ENCODE measurements at places on chromosomes 4 and X.

- DNase-seq = no peak
Measured at GRCh38 chrX:124501586-124501985, 155.2 kb downstream of the SH2D1A start.

DNA sequence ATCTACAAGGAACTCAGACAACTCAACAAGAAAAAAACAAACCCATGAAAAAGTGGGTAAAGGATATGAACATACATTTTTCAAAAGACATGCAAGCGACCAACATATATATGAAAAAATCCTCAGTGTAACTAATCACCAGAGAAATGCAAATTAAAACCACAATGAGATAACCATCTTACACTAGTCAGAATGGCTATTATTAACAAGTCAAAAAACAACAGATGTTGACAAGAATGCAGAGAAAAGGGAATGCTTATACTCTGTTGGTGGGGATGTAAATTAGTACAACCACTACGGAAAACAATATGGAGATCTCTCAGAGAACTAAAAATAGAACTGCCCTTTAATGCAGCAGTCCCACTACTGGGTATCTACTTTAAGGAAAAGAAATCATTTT is 12.1 kb downstream of the NIPAL1 start:
- no peak for DNase-seq

- no peak for DNase-seq
Measured at GRCh38 chrX:67545893-67546495, 2.2 kb downstream of the AR start.

- no peak for DNase-seq
Measured at GRCh38 chrX:584572-584971, 46.0 kb upstream of the SHOX start.

DNA sequence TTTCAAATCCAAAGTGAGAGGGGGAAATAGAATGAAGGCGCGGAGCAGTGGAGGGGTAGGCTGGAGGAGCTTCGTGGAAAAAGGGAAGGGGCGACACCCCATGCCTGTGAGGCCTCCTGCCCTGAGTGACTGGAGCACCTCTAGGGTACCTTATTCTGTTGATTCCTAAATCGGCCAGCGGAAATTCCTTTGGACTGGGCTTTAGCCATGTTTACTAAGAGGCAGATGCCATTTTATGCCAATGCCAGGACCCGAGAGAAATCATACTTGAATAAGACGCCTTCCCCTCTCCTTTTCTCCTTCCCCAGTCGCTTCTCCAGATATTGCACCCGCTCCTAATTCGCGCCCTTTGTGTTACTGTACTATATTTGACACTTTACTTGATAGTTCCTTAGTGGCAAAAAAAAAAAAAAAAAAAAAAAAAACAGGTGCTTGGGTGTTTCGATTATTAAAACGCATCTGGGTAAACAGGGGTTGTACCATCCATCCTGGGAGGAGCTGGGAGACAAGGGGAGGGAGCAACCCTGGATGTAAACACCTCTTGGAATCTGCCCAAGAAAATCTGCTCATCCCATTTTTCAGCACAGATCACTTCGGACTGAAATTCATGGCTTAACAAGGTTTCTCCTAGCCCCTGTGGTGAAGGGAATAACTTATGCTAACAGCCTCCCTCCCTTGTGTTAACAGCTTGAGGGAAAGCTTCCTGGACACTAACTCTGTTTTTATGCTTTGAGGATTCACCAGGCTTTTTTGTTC is 1.5 kb downstream of the BMP3 start:
- no peak for DNase-seq

GRCh38 chrX:41047878-41048534 is 37.2 kb upstream of the USP9X start:
- no peak for DNase-seq

GRCh38 chrX:132022198-132022966 is 720 bp upstream of the STK26 start:
- no peak for DNase-seq

- DNase-seq = no peak
Measured at GRCh38 chr4:152304220-152304619, 231.7 kb downstream of the FBXW7 start.

DNA sequence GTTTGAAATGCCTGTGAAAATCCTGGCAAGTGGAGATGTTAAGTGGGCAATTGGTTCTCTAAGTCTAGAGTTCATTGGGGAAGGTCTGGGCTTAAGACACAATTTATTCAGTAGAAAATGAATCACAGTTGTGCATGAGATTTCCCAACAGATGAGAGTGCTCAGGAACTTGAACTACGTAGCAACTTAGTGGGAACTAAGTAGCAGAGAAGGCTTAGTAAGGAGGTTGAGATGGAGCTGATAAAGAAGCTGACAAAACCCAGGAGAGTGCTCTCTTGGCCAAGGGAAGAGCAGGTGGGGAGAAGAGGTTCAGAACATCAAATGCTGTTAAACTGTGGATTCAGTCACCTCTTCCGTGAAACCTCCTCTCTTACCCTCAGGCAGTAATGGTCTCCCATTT is 33.0 kb downstream of the AFF1 start:
- no peak for DNase-seq

Measured in GM04503 (cell line).